Pulmonary artery endothelial cell (primary cell): ENCODE measurements at places on chromosomes 13 and 19. TPM values are rescaled to one million over a fixed set of nuclear protein-coding genes. Genes with fewer than 3 reads are reported as not detected.

Gene SIGLEC12
- total RNA-seq, result not detected in 2 replicates

GRCh38 chr19:44900328-44901244 is 5.0 kb upstream of the APOE start:
- no peak for DNase-seq

- DNase-seq, result no peak
Observed at GRCh38 chr19:40726279-40726678, 9.4 kb downstream of the ITPKC start.

GRCh38 chr19:11538232-11539036 is at the start of gene CNN1:
TSS of gene CNN1 (plus strand) at chr19:11538851. CDS start at chr19:11538928, 77 bp downstream.
- DNase-seq, result no peak

Gene DNAJC15
- total RNA-seq, result 27.2 and 36.7 TPM in 2 replicates

GRCh38 chr13:94109715-94110374 is 369.6 kb downstream of the DCT start:
- DNase-seq, result no peak

- no peak for DNase-seq
Observed at GRCh38 chr19:48953990-48954594, 583 bp upstream of the BAX start.

- DNase-seq, result no peak
Observed at GRCh38 chr19:9308091-9308770, 1.4 kb downstream of the ZNF699 start.

DNA sequence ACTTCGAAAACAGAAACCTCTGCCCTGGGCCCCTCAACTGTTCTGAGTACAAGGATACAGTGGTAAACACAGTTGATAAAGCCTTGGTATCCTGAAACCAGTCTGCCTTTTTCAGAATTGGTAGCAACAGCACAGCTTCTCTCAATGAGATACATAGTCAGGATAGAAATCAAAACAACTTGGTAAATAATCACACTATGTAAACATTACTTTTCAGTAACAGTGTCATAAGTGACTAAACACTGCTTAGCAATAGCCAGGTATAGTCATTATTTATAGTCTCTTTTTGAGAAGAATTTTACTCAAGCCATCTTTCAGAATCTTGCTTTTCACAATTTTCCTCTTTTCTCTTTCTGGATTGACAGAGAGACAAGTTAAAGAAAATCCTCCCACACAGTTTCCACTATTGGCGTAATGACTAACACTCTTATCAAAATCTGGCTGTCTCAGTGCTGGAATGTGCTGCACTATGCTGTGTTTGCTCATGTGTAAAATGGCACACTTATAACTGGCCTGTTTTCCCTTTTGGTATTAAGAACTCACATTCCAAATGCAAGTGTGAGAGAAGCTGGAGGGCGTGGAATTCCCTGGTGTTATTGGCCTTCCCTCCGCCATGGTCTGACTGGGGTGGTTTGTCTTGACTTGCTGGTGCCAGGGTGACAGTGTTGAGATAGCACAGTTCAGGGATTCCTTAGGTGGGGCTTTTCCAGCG is 368.8 kb downstream of the TDRD3 start:
- no peak for DNase-seq

DNA sequence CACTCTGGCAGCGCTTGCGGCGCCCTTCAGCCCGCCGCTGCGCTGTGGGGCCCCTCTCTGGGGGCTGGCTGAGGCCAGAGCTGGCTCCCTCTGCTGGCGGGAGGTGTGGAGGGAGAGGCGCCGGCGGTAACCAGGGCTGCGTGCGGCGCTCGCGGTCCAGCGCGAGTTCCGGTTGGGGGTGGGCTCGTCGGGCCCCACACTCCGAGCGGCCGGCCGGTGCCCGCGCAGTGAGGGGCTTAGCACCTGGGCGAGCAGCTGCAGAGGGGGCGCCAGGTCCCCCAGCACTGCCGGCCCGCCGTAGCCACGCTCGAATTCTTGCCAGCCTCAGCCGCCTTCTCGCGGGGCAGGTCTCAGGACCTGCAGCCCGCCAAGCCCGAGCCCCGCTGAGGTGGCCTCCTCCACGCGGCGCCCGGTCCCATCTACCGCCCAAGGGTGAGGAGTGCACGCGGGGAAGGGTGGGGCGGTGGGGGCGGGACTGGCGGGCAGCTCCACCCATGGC is 879.0 kb upstream of the SLITRK5 start:
- no peak for DNase-seq

GRCh38 chr19:16889366-16889882 is 625 bp downstream of the F2RL3 start:
- no peak for DNase-seq

DNA sequence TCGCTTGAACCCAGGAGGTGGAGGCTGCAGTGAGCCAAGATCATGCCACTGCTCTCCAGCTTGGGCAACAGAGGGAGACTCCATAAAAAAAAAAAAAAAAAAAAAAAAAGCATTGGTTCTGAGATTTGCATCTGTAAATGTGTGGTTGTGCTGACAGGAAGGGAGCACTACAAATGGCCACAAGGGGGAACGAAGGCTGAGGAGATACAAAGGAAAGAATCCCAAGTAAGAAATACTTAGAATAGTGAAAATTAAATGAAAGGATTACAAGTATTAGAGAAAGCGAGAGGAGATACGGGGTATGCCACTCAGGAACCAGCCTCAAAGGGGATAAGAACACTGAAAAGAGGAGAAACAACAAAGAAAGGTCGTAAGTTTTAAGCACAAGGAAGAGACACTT is 284.9 kb downstream of the KLF12 start:
- no peak for DNase-seq

Gene CGB7
- total RNA-seq, result 0.33 TPM in 1 of 2 replicates, not detected in the other

Gene MYO16
- total RNA-seq, result 0.04 TPM in 1 of 2 replicates, not detected in the other

DNA sequence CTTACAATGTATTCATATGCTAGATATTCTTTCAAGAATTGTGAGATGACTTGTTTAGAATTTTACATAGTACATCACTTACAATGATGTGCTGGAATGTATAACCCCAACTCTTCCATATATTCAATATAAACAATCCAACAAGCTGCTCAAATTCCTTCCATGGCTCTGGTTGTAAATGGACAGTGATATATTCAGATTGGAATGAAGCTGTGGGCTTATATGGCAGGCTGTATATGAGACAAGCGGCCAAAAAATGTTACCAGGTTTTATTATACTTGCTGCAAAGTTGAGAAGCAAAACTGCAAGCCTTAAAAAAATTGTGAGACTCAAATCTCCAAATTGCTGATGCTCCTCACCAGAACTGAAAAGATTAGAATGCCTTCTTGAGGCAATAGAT is 83.6 kb upstream of the KLF12 start:
- no peak for DNase-seq

Gene TICAM1
- 3.7 and 4.0 TPM in 2 replicates for total RNA-seq

DNA sequence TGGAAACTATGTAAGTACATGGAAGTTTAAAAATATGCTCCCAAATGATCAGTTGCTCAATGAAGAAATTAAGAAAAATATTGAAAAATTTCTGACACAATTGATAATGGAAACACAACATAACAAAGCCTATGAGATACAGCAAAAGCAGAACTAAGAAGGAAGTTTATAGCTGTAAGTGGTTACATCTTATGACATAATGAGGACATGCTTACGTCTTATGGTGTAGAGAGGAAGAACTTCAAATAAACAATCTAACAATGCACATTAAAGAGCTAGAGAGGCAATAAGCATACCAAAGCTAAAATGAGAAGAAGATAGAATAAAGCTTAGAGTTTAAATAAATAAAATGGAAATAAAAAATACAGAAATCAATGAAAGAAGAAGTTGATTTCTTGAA is 50.0 kb upstream of the CEACAM21 start:
- DNase-seq, result no peak

Gene HSPH1
- total RNA-seq, result 31.4 and 175 TPM in 2 replicates

Gene KCNN1
- total RNA-seq, result under 0.01 TPM in 1 of 2 replicates, not detected in the other

GRCh38 chr13:59094181-59094580 is 1069.5 kb downstream of the DIAPH3 start:
- no peak for DNase-seq

GRCh38 chr13:111859354-111860230 is 207.4 kb upstream of the SOX1 start:
- no peak for DNase-seq

DNA sequence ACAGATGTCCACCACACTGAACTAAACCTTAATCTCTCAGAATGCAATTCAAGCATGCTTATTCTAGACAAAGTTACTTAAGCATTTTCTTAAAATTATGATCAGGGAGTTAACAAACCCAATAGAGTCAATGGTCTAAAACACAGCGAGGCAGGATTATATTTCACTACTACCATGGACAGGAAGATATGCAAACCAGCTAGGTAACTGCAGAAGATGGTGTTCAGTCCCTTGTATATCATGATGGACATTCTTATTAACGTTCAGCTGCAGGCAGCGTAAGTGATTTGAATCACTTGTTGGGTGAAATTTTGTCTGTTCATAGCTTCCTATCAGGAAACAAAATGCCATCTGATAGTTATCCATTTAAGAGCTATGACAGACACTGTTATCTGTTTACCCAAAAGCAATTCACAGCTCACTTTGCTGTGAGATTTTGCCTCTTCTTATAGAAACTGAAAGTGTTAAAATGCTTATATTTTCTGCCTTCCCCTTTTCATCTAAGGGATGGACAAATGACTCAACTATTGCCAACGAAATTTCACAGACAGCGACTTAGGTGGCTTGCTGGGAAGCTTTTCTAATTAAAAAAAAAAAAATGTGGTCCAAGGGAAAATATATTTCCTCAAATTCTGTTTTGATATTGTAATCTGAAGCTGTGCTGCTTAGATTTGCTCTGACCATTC is 591.9 kb downstream of the DACH1 start:
- DNase-seq, result no peak

Gene ZNF227
- 20.2 and 27.7 TPM in 2 replicates for total RNA-seq

Gene VSTM1
- total RNA-seq, result not detected in 2 replicates

DNA sequence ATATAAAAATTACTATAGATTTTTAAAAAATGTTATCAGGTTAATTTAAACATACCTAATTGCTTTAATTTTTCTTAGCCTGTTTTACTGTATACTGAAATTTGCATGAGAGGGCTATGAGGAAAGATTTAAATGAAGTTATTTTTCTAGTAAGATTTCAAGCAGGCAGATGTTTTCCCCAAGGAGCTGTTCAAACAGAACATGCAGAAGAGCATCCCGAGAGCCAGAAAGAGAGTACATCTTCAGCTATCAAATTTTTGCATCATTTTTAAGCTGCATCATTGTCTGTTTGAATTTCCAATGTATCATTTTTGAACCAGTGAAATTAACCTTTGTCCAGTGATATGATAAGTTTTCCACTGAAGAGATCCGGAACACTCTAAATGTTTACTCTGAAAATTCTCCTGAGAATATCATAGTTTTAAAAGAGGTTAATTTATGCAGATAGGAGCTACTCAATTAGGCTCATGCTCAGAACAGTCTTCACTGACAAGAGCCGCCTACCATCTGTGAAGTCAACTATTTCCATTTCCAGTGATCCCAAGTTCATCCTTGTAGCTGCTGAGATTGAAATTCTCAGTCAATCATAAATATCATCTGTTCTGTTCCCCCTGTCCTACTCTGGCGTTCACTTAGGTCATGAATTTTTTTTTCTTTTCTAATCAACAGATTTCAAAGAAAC is 467.7 kb upstream of the NBEA start:
- DNase-seq, result no peak

- DNase-seq, result no peak
Observed at GRCh38 chr13:92991692-92992091, 234.9 kb upstream of the GPC6 start.

GRCh38 chr13:27423333-27423732 is 1.1 kb upstream of the GTF3A start:
- DNase-seq, result no peak

GRCh38 chr13:50123515-50123861 is 108.2 kb downstream of the KCNRG start:
- no peak for DNase-seq

DNA sequence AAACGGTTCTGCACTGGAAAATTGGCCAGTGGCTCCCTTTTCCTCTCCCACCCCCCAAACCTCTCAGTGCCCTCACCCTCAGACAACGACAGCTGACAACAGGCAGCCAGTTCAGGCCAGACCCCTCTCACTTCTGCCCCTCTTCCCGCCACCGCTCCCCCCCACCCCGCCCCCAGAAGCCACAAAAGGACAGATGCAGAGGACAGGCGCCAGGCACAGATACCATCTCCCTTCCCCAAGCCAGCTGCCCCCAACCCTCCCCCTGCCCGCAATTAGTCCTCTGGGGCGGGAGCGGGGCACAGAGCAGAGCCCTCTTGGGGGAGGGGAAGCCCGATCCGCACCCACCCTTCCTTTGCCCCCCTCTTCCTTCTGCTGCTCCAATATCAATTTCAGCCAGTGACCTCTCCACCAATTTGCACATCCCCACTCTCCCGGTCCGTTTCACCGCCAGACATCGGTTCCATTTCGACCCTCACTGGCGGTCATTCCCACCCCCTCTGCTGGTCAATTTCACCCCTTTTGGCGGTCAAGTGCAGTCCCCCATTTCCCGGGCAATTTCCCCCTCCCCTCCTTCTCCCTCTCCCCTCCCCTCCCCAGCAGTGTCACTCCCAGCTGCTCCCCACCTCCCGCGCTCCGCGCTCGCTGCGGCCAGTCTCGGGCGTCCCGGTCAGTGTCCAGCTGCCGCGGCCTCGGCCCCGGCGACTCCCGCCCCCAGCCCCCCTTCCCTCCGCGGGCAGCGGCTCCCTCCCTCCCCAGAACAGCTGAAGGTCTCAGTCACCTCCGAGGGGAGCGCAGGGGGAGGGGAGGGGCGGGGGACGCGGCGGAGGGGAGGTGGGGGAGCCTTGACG is at the start of gene SHD:
Gene SHD (plus strand): TSS at position 848 of the 848 bp plus-strand sequence. CDS start 798 bp downstream, outside the sequence.
- DNase-seq, result no peak

DNA sequence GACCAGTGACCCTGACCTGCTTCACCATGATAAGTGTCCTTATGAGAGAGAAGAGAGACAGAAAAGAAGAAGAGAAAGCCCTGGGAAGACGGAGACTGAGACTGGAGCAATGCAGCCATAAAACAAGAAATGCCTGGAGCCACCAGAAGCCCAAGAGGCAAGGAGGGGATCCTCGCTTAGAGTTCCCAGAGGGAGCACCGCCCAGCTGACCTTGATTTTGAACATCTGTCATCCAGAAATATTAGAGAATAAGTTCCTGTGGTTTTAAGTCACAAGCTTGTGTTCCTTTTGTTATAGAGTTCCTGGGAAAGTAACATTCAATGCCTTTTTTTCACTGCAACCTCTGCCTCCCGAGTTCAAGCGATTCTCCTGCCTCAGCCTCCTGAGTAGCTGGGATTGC is 20.2 kb downstream of the CERS1 start:
- DNase-seq, result no peak

DNA sequence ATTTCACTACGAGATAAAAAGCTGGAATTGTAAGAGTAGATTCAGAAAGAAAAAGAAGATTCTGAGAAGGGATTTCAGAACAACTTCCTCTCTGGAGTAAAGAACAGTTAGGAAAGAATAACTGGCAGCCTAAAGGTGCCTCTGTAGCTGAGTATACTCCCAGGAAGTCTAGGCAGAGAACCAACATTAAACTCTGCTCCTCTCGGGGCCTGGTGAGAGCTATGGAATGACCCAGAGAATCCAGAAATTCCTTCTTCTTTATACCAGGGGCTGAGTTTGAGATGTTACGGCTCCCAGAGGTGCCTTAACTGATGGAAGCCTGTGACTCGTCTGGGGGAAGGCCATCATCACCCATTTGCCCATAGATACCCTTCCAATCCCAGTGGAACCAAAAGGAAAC is 39.1 kb downstream of the FAM216B start:
- DNase-seq, result no peak

Gene FGF21
- total RNA-seq, result not detected in 2 replicates
